ENCODE measurements at places on chromosomes 3 and 15.

DNA sequence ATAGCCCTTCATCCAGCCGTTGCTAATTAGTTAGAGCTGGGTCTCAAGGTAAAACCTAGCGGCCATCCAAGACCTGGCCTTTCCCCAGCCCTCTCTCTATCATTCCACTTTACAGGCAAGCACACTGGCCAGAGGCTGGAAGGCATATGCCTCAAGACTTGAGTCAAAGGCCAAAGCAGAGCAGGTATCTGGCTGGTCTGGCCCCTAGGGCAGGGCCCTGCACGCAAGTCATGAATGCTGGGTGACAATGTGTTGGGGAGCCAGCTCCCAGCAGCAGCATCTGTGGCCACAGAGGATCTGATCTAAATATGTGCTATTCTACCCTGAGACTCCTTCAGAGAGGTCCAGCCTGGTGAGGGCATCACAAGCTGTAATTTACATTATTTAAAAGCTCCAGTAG is 113.6 kb downstream of the LRTM1 start:
- DNase-seq, result no peak

DNA sequence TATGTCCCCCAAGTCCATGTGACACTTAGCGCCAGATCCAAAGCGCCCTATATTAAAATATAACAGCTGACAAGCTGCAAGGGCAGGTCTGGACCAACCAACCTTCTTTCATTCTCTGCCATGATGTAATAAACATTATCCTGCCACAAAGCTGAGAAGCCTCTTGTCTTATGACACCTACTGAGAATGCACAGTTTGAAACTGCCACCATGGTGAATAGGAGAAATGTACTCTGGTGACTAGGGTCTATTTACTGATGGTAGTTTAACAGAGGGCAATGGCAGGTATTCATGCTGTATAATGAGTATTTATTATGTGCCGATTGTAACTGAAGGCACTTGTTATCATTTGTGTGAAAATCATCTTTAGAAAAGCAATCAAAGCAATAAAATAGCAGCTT is 634.0 kb downstream of the OTOL1 start:
- DNase-seq, result no peak

- DNase-seq, result no peak
Measured at GRCh38 chr3:27610800-27611525, 111.2 kb downstream of the EOMES start.

GRCh38 chr3:129911261-129911861 is 17.9 kb upstream of the TMCC1 start:
- DNase-seq, result no peak

GRCh38 chr15:86488046-86488445 is 408.4 kb downstream of the AGBL1 start:
- no peak for DNase-seq

Data from fibroblast of skin of left biceps (primary cell).